ENCODE measurements at places on chromosomes 3 and 15.

GRCh38 chr3:111571907-111572460, 23.2 kb downstream of the ZBED2 start:
- DNase-seq: no peak

DNA sequence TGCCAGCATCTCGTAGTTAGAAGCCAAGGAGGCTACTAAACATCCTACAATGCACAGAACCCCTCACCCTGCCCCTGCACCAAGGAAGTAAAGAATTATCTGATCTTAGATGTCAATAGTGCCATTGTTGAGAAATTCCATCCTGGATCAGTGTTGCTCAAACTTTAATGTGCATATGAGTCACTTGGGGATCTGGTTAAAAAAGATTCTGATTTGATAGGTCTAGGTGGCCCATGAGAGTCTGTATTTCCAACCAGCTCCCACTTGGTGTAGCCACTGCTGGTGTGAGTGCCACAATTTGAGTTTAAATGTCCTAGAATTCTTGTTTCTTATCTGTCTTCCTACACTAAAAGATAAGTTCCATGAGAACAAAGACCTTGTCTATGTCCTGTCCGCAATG, 43.7 kb downstream of the TMEM45A start:
- no peak for DNase-seq

DNA sequence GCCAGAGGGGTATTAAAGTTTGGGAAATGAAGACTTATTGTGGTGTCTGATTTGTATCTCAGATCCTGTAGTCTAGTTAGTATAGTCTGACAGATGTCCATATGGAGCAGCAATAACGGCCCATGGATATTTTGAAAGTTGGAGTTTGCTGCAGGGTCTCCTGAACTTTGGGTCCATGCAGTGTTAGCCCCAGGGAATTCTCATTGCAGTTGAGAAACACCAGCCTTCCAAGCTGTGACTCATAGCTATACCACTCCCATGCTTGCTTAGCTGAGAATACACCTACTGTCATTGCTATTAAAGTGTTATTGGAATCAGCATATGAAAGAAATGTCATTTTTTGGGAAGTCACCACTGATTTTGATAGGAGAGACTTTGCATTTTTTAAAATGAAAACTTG, 29.2 kb downstream of the TMOD2 start:
- no peak for DNase-seq

- DNase-seq: no peak
Measured at GRCh38 chr3:42778644-42779043, 5.6 kb upstream of the CCDC13 start.

DNA sequence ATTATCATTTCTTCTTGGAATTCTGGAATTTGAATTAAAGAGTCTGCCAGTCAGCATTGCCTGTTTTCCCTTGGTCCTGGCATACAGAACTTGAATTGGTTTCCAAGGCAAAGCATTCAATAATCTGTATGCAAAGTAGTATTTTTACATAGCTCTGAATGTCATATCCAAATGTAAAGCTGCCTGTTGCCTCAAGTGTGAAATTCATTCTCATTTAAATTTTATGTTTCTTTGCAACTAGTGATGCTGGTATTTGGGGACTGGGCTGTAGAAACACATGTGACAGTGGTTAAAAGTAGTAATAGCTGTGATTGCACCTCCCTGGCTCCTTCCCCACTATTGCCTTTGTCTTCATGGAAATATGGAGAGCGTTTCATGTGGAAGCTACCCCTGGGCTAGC, 743.9 kb upstream of the GOLIM4 start:
- DNase-seq: no peak

DNA sequence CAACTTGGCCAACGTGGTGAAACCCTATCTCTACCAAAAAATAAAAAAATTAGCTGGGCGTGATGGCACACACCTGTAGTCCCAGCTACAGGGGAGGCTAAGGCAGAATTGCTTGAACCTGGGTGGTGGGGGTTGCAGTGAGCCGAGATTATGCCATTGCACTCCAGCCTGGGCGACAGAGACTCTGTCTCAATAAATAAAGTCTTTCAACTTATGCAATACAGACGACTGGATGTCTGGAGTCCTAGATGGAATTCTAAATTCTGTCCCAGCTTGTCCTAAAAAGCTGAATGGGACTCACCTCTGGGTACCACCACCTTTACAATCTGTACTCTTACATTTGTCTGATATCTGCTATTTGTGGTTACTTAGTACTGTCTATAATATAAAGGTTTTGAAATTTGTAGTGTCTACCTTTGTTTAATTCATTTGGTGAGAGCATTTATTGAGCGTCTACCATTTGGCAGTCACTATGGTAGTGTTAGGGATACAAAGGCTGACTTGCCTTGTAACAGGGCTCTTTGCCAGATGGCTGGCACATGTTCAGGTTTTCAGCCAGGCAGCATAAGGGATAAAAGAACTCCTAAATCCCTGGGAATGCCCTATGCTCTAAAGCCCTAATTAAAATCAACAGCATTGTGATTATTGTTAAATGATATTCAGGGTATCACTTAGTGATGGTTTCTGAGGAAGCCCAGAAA, 7.2 kb upstream of the ZNF609 start:
- DNase-seq: no peak

- peak; percentile 26 for DNase-seq
Measured at GRCh38 chr3:193704431-193704830, 111.4 kb downstream of the OPA1 start.

GRCh38 chr3:100798012-100798411, 88.7 kb downstream of the TFG start:
- no peak for DNase-seq

GRCh38 chr3:129824926-129825541, 68.5 kb downstream of the TMCC1 start:
- DNase-seq: peak; percentile 57

All from WTC11 (cell line).